ENCODE measurements at places on chromosomes 7 and 10.
A peak's percentile ranks its signal among the peaks of the same experiment; 100 is the strongest.

DNA sequence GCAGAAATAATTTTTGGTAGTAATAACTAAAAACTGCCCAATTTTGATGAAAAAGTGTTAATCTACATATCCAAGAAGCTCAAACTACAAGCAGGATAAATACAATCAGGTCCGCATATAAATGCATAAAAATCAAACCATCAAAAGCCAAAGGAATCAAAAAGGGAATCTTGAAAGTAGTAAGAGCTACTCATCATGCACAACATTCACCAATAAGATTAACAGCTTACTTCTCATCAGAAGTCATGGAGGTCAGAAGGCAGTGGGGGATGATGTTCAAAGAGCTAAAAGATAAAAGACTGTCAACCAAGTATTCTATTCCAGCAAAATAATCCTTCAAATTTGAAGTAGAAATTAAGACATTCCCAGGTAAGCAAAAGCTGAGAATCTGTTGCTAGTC, 76.4 kb downstream of the CRPPA start:
- DNase-seq = no peak

GRCh38 chr10:101033276-101033675, 2.2 kb downstream of the SFXN3 start:
- DNase-seq = no peak

- DNase-seq = no peak
These were observed 75.9 kb downstream of the ADARB2 start for GRCh38 chr10:1661416-1661815.

- no peak for DNase-seq
These were observed 473.5 kb upstream of the ZMIZ1 start for GRCh38 chr10:78595269-78595619.

DNA sequence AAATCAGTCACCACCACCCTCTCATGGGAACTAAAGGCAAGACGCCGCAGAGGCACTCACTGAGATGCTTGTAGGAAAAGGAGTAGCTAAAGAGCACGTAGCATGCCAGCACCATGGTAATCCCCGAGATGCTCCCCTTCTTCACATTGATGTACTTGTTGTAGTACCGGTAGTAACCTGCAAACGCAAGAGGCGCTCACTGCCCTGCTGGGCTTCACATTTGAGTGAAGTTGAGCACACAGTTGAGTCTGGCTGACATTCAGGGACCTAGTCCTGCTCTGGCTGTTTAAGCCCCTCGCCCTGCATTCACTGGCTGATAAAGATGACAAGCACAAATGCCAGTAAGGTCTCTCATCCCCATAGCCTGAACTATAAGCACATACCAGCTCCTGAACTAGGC, 6.9 kb downstream of the ATP5MF start:
- DNase-seq = no peak

DNA sequence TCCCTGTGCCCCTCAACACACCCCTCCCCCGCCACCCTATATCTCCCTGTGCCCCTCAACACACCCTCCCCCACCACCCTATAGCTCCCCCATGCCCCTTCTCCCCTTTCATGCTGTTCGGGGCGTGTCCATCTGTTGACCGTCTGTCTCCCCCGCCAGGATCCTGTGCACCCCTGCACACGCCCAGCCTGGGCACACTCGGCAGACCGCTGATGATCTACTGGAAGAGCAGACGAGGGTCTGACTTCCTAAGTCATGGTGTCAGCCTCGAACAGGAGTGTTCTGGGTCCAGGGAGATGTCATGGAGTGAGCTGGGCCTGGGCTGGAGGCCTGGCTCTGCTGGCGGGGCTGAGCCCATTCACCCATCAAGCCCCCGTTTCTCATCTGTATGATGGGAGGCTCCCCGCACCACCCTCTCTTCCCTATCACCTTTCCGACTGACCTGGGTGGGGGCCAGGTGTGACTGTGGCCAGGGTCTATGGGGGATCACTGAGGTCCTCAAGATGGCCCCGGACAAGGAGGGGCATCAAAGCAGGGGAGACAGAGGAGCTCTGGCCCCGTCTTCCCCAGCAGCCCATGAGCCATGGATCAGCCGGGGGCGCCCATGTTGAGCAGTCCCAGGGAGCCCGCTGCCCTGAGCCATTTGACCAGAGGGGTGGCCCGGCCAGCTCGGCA, 48.3 kb downstream of the PDGFA start:
- DNase-seq = no peak

- no peak for DNase-seq
These were observed 4.3 kb upstream of the MARVELD1 start for GRCh38 chr10:97708976-97709946.

DNA sequence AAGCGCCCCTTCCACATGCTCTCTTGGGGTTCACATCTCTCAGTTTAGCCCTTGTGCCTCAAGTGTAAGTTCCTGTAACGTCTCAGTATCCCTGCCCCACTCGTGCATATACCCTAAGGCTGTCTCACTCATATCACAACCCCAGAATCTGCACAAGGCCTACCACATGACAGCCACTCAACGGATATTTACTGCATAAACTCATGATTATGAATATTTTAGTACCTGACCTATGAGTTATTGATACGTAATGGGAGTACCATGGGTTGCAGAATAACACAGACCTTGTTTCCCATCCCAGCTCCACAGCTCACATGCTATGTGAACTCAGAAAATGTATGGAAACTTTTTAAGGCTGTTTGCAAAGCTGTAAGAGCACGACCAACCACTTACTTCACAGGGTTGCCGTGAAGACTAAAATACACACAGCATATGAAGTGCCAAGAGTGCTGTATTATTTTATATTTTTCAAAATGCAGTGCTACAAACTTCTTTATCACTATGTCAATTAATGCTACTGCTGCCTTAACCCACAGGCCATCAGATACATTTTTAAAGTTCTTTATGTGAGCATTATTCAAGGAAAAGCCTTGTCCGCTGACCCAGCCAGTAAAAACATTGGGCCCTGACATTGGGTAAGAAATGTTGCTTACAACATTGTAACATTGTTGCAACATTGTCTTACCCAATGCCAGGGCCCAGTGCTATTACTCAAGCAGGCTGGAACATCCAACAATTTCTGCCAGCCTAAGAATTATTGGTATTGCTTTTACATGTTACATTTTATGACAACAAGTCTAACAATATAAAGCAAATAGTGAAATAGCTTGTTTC, 97.2 kb downstream of the JAZF1 start:
- no peak for DNase-seq

- no peak for DNase-seq
These were observed 30.5 kb downstream of the CFAP43 start for GRCh38 chr10:104201636-104202035.

DNA sequence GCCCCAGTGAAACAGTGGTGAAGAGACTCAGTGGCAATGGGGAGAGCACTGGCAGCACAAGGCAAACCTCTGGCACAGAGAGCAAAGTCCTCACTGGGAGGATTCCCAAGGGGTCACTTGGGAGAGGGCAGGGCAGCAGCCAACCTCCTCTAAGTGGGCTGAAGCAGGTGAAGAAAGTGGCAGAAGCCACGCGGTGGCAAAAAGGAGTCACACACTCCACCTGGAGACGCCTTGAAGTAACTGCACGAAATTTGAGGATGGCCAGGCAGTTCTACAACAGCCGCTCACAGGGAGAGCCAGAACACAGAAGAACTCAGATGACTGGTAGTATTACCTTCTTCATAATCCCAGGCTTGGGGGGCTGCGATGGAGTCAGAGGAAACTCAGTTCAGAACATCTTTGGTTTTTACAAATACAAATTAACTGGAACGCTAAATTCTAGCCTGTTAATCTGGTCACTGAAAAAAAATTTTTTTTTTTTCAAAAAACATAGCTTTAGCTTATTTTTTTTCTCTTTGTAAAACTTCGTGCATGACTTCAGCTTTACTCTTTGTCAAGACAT, 574 bp upstream of the IL6 start:
- no peak for DNase-seq

DNA sequence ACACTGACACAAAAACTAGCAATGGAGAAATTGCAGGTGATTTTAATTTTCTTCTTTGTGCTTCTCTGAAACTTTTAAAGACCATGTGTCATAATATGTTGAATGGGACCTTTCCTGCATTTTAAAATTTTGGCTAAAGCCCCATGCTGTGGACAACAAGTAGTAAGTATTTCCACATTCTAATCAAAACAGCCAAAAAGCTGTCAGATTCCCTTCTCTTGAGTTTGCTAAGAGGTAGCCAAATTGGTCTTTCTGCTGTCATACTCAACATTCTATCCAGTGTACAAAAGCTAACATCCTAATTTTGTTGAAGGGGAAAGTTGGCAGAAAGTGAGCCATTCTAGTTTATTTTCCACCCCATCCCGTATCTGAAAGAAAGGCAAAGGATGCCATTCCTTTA, 447.6 kb downstream of the TFEC start:
- no peak for DNase-seq

DNA sequence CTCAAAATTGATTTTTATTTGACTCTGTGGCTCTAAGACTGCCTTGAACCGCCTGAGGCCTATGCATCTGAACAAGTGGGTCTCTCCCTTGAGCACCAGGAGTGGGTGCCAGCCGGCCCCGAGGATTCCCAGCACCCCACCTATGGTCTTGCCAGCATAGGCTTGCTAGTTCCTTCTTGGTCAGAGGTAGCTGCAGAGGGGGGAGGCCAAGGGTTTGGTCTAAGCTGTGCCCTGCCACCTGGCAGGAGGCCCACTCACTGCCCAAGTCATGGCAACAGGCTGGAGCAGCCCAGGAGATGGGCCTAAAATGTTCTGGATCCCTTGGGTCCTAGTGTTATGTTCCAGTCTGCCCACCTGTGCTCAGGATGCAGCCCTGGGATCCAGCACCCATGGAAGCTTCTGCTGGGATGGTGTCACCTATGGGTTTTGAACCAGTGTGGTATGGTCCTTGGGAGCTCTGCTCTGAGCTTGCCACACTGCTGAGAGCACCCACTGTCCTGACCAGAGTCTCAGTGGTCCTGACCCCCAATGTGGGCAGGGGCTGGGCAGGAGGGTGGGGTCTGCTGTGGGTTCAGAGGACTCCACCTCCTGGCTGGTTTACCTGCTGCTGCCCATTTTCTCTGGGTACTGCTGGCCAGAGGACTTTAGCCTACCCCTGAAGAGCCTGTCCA, 12.6 kb downstream of the YKT6 start:
- DNase-seq = no peak

- no peak for DNase-seq
These were observed 248.9 kb downstream of the KIAA1217 start for GRCh38 chr10:24457661-24458318.

DNA sequence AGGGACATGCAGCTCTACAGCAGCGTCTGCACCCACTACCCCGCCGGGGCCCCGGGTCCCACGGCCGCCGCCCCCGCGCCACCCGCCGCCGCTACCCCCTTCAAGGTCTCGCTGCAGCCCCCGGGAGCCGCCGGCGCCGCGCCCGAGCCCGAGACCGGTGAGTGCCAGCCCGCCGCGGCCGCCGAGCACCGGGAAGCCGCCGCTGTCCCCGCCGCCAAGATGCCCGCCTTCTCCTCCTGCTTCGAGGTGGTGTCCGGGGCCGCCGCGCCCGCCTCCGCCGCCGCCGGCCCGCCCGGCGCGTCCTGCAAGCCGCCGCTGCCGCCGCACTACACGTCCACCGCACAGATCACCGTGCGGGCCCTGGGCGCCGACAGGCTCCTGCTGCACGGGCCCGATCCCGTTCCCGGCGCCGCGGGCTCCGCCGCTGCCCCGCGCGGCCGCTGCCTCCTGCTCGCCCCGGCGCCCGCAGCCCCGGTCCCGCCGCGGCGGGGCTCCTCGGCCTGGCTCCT, 631 bp downstream of the OTUD1 start:
- no peak for DNase-seq

GRCh38 chr7:117113871-117114270, 160.6 kb downstream of the ST7 start:
- no peak for DNase-seq

- no peak for DNase-seq
These were observed 67.1 kb downstream of the ADCYAP1R1 start for GRCh38 chr7:31119249-31119648.

DNA sequence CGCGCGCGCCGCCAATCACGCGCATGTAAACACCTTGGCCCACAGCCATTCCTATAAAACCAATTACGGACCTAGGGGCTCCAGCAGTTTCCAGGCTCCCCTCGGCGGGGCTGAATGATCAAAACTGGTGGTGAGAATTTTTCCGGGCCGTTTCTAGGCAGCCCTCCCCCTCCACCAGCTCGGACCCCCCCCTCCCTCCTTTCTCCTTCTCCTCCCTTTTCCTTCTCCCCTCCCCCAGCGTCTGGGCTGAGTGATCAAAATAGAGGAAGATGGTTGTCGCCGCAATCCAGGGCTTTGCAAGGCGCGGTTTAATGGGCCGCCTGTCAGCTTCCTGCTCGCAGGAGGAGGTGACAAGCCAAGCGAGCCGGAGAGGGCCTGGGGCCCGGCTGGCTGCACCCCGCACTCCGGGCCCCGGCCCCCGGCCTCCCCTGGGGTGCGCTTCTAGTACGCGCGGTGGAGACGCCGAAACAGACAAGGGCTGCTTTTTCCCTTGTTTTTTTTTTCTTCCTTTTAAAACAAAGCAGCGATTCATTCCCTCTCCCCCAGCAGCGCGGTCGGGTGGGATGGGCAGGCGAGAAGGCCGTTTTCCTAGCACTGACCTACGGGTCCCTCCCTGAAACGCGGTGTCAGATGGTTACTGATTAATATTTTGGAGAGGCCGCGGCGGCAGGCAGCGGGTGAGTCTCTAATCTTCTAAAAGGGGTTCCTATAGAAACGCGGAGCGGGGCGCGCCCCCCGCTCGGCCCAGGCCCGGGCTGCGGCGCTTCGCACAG, 528 bp upstream of the TNRC18 start:
- DNase-seq = peak; percentile 24

- DNase-seq = no peak
These were observed 39.0 kb upstream of the RTKN2 start for GRCh38 chr10:62307635-62308034.

DNA sequence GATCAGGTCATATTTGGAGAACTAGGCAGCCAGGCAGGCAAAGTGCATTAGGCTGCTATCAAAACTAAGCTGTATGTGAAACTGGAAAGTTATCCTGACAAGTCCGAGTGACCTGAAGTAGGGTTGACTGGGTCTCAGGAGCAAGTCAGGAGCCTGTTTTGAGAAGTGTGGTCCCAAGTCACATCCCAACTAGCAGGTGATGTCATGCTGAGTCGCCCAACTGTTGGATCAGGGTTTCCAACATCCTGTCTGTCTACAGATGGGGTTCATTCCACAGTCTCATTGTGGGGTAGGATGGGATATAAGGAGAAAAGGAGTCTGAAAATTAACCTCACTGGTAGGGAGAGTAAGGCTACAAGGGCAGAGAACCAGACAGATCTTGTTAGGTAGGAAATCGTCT, 27.0 kb downstream of the SLC26A4 start:
- no peak for DNase-seq

DNA sequence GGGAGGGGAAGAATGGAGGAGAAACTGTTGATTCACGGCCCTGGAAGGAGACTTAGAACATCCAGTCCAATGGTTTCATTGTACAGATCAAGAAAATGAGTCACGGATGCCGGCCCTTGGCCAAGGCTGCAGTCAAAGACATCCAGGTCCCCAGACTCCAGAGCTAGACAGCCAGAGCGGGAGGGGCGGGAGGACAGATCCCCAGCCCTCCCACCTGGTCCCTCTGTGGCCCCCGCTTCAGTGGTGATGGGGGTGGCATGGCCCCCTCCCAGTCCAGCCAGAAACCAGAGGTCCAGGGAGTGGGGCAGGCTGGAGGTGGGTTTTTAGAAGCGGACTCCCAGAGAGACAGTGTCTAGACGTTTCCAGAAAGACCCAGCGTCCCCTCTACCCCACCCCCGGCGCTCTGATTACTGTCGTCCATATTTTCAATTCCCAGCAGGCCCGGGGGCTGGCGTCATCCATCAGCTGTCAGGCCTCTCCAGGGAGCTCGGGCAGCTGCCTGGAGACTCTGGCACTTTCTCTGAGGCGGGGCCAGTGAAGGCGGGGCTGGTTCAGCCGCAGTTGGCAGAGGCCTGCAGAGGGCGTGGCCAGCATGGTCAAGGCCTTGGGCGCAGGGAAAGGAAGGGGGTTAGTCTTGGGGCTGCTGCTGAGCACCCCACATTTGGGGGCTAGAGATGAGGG, 8.0 kb upstream of the HSPB1 start:
- DNase-seq = no peak

Data from stimulated activated CD8-positive, alpha-beta memory T cell treated with anti-CD3 and anti-CD28 coated beads, Interleukin-7, amount 100 ng/mL, for 48 hours (primary cell).